Stimulated activated CD8-positive, alpha-beta memory T cell treated with anti-CD3 and anti-CD28 coated beads, Interleukin-12 subunit alpha, Interleukin-12 subunit beta, amount 100 ng/mL, for 4 hours (primary cell): ENCODE measurements at places on chromosomes 7 and 10.

GRCh38 chr10:683448-684071 is 5.9 kb downstream of the DIP2C start:
- no peak for DNase-seq

DNA sequence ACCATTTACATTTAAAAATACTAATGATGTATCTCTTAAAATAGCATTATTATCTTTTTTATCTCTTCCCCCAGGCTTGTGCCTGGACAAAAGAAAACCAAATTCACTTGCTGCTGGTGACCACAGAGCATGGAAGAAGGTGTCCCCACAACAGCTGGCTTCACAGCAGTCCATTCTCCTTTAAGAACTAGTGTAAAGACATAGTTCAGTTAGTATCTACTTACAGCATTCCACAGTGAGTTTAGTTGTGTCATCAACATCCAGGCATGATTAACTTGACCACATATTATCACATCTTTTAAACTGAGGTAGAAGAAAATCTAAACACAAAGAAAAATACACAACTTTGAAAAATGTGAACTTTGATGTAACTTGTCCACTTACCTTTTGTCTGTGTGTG is 55.0 kb downstream of the LRRC17 start:
- DNase-seq, result no peak

DNA sequence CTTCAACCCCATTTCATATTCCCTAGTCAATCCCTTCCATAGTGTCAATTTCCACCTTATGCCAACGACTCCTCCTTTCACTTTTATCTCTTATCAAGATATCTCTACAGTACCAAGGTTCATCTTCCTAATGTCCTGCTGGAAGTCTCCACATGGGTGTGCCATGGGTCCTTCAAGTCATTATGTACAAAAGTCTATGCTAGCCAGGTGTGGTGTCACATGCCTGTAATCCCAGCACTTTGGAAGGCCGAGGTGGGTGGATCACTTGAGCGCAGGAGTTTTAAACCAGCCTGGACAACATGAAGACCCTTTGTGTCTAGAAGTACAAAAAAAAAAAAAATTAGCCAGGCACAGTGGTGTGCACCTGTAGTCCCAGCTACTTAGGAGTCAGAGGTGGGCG is 47.6 kb downstream of the PRTFDC1 start:
- DNase-seq, result no peak

GRCh38 chr10:125781374-125781773 is 5.8 kb upstream of the MMP21 start:
- no peak for DNase-seq

DNA sequence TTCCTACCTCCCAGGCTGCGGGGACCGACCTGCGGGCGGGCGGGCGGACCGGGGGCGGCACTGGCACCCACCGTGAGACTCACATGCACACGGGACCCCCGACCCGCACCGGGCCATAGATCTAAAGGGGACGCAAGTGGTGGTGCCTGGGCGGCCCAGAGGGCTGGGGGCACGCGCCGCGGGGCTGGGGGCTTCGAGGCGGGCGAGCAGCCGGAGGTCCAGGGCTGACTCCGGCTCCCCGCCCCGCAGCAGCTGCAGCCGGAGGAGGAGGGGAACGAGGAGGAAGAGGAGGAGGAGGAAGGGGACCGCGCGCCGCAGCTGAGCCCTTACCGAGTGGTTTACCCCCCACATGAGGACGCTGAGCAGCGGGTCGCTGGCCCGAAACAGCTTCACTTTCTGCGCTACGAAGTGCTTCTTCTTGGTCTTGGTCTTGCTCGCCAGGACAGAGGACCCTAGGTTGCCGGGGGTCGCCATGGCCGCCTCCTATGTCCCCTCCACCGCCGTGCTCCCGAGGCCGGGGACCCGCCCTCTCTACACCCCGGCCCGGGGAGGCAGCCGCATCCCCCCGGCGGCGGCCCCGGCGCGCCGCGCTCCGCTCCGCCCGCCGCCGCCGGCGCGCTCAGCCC is 412 bp downstream of the PIP4K2A start:
- no peak for DNase-seq

DNA sequence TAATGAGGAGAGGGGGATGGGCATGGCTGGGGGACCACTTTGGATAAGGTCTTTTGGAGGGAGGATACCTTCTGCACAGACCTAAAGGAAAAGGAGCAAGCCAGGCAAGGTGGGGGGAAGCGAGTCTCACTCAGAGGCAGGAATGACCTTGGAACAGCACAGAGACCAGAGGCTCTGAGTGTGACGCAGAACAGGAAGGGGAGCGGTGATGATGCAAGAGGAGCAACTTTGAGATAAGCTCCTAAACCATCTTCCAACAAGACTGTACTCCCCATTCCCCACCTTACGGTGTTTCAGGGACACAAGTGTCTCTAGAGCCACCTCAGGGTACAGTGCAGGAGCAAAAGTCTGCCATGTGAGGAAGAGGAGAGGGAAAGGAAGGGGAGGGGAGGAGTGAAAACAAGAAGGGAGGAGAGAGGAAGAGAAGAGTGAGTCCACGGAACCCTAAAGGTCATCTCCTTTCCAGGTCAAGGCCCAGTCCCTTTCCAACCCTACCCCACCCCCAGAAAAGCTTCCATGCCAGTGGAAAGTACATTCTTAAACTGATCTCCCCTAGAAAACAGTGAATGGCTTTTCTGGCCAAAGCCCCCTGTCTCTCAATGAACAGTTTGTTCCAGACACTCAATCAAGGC is 54.1 kb downstream of the JAZF1 start:
- DNase-seq, result no peak

GRCh38 chr10:97842656-97843280 is 6.9 kb upstream of the GOLGA7B start:
- no peak for DNase-seq

DNA sequence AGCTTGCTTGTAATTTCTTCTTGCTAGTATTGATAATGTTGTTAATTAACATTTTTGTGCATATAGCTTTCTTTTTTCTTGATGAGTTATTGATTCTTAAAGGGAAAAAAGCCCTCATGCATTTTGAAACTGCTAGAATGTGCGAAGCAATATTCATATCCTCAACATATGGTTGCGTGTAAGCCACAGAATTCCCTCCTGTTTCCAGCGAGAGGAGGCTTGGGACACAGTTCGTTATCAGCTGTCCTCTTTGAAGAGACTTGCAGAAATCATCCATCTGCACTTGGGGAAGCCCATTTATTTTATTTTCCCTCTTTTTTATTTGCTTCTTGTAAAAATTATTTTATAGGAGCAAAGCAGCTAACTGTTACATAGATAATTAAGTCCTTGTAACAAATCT is 398.0 kb downstream of the ADRA2A start:
- DNase-seq, result no peak
